Lung microvascular endothelial cell (primary cell): ENCODE measurements at places on chromosomes 11 and 22.

- DNase-seq = no peak
Observed at GRCh38 chr11:95554911-95555310, 234.7 kb downstream of the FAM76B start.

DNA sequence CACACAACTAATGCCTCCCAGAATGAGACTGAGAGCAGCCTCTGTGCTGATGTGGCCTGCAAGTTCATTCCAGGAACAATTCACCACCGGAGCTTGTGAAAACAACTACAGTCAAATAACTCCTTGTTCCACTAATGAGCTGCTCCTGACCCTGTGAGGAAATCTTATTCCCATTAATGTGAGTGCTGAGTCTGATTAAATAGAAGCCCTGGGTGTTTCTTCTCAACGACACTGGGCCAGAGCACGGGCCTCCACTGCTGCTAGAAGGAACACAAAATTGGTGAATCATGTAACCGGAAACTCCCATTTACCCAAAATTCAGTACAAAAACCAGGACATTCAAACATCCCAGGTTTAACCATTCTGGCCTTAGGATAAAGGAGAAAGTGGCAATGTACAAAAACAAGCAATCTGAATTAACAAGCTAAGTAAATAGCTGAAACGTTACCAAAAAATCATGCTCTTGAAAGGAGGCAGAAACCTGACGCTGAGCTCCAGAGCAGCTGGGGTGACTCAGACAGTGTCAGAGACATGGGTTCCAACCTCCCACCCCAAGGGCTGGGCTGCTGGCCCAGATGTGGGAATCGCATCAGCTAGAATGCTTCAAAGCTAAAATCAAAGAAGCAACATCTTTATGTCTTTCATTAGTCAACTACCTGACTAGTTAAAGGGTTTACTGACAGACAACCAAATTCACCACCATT, 26.7 kb downstream of the SERGEF start:
- no peak for DNase-seq

GRCh38 chr11:64908766-64909165, 8.2 kb downstream of the ATG2A start:
- DNase-seq = no peak

GRCh38 chr11:78660471-78660870, 85.8 kb upstream of the NARS2 start:
- no peak for DNase-seq

DNA sequence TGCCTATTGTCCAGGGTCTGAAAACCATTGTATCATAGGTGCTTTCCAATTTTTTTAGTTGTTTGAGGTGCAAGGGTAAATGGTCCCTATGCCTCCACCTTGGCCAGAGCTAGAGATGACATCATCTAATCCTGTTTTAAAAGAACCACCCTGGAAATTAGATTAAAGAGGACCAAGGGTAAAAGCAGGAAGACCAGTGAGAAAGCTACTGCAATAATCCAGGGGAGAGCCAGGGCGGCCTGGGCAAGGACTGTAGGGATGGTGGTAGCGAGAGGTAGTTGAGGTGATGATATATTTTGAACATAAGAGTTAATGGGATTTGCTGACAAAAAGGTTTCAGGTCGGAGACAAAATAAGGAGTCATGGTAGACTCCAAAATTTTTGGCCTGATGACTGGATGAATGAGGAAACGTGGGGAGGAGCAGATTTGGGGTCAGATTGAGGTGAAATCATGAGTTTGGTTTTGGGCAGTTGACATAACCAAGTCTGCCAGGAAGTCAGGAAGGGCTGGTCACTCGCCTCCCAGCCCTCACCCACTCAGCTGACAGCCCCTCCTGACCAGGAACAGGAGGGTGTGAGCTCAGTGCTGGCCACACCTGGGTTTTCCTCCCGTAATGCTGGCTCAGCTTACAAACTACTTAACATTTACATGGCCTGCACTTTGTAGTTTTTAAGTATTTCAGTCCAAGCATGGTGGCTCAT, 23.0 kb downstream of the SCN4B start:
- no peak for DNase-seq

- DNase-seq = no peak
Observed at GRCh38 chr22:17407643-17408042, 38.4 kb downstream of the CECR2 start.

GRCh38 chr11:103729617-103730016, 306.8 kb upstream of the DDI1 start:
- no peak for DNase-seq

GRCh38 chr11:90594658-90595057, 371.8 kb upstream of the CHORDC1 start:
- DNase-seq = no peak

GRCh38 chr22:48858121-48858520, 969.6 kb downstream of the BRD1 start:
- DNase-seq = no peak

GRCh38 chr11:95776859-95777258, 12.7 kb downstream of the FAM76B start:
- no peak for DNase-seq
